ENCODE measurements at places on chromosomes 3 and 15. TPM values are rescaled to one million over a fixed set of nuclear protein-coding genes. Genes with fewer than 3 reads are reported as not detected.

Gene IRAK2
- 20.1 TPM for total RNA-seq

Gene C3orf20
- total RNA-seq: not detected

Gene CYP1A2
- not detected for total RNA-seq

Gene INTS14
- 41.3 TPM for total RNA-seq

Gene GOLGA6B
- total RNA-seq: not detected

Gene ZNF80
- not detected for total RNA-seq

Gene SCG5
- total RNA-seq: 2.1 TPM

Gene HTR3E
- total RNA-seq: not detected

Gene FBLN2
- 1.4 TPM for total RNA-seq

Gene TMC3
- not detected for total RNA-seq

Gene CACNA2D3
- 1.0 TPM for total RNA-seq

Gene ZNF280D
- total RNA-seq: 18.7 TPM

Gene XXYLT1
- 13.4 TPM for total RNA-seq

Gene COPB2
- total RNA-seq: 180 TPM

Gene ABCF3
- 69.3 TPM for total RNA-seq

Gene IQGAP1
- 315 TPM for total RNA-seq

Gene FBN1
- 1.0 TPM for total RNA-seq

Gene CLDN16
- total RNA-seq: 1.0 TPM

Gene ISL2
- total RNA-seq: 0.14 TPM

Gene ALDH1A2
- 0.85 TPM for total RNA-seq

Gene OIP5
- total RNA-seq: 0.28 TPM

Gene CYP19A1
- total RNA-seq: not detected

Gene PPCDC
- total RNA-seq: 10.9 TPM

Gene VGLL3
- total RNA-seq: 14.7 TPM

Gene SST
- total RNA-seq: not detected

Gene SERPINI1
- 2.7 TPM for total RNA-seq

Gene LRRC31
- not detected for total RNA-seq

Gene ECE2
- not detected for total RNA-seq

Gene PLA2G4B
- 6.6 TPM for total RNA-seq

Gene EPHB3
- 11.3 TPM for total RNA-seq

Gene LIPH
- 2.4 TPM for total RNA-seq

Gene GLT8D1
- 60.1 TPM for total RNA-seq

Gene SLC24A5
- not detected for total RNA-seq

Gene TRMT10C
- total RNA-seq: 39.3 TPM

Gene POC1A
- total RNA-seq: 2.3 TPM

Gene LRRIQ4
- not detected for total RNA-seq

Gene CPN2
- not detected for total RNA-seq

Gene CHRNA3
- not detected for total RNA-seq

Gene TM6SF1
- total RNA-seq: 1.7 TPM

Gene GOLGA8G
- 0.07 TPM for total RNA-seq

Gene SLC6A11
- total RNA-seq: 7.5 TPM

Gene TYRO3
- total RNA-seq: 9.3 TPM

Gene DOCK3
- total RNA-seq: under 0.01 TPM

Gene GABRR3
- total RNA-seq: not detected

Gene KNL1
- total RNA-seq: 0.36 TPM

Gene NUP210
- under 0.01 TPM for total RNA-seq

Gene NPAP1
- total RNA-seq: under 0.01 TPM

Gene LMOD3
- total RNA-seq: not detected

Gene KCNMB3
- 0.34 TPM for total RNA-seq

Gene UNC13C
- total RNA-seq: under 0.01 TPM

Gene AMIGO3
- not detected for total RNA-seq
